Pancreas (tissue), 10 donors: ENCODE measurements at places on chromosomes 2 and 18. TPM values are rescaled to one million over a fixed set of nuclear protein-coding genes. Genes with fewer than 3 reads are reported as not detected.

GRCh38 chr18:53944721-53945120 is 279.7 kb downstream of the MBD2 start:
- H3K36me3 ChIP-seq: no peaks in the 10 kb centered on the region
- H3K27ac ChIP-seq: no peak overlapping the region
- no peak for DNase-seq
- H3K27me3 ChIP-seq: no peaks in the 10 kb centered on the region
- H3K4me1 ChIP-seq: no peaks in the 10 kb centered on the region

DNA sequence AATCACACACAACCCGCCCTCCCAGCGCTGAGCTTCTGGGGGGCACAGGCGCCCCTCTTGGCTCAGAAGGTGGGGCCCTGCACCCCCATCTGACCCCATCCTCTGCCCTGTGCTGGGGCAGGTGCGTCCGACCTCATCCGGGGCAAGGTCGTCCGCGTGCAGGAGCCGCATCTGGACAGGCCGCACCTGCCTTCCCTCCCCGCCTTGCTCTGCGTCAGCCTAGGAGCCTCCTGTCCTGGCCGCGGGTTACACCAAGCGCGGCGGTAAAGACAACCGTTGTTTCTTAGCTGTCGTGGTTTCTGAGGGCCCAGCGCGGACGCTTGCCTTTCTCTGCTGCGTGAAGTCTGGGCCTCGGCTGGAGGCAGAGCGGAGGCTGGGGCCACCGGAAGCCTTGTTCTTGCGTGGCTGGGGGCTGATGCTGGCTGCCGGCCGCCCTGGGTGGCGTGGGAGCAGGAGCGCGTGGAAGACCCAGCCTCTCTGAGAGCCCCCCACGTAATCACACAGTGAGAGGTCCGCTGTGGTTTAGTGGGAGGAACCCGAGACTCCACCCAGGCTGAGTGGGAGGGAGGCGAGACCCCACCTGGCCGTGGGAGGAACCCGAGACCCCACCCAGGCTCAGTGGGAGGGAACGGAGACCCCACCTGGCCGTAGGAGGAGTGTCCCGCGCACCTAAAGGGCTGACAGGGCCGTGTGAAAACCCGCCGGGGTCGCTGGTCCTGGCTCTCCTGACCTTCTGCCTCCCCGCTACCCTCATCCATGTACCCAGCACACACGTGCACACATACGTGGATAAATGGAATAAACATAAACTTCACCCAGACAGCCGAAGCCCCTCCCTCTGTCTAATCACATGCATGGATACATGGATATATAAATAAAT is 51.8 kb downstream of the KCNG2 start:
- H3K27me3 ChIP-seq: no peaks in the 10 kb centered on the region
- no peak overlapping the region for H3K4me3 ChIP-seq
- DNase-seq: no peak
- no peak overlapping the region for H3K27ac ChIP-seq
- no peaks in the 10 kb centered on the region for H3K36me3 ChIP-seq
- no peaks in the 10 kb centered on the region for H3K4me1 ChIP-seq

DNA sequence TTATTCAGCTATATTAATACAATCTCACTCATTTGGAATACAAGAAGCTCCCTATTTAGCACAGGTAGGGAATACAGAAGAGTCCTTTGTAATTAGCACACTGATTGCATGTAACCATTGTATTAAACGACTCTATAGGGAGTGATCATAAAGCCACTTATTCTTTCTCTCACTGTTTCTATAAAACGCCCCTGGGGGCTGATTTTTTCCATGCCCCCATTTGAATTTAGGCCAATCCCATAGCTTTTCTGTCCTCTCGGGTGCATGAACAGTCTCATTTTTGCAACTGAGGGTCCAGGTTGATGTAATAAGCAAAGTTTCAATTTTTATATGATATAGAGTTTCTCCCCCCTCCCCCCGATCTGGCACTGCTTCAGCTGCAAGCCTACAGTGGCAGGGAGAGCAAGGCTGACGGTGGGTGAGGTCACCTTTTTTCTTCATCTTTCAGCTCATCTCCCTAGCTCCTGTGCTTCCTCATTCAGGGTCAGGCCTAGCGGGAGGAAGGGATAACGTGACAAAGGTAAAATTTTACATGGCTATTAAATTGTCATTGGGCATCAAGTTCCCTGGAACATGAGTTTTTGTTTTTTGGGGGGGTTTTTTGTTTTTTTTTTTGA is 45.7 kb downstream of the GAD1 start:
- H3K36me3 ChIP-seq: no peaks in the 10 kb centered on the region
- H3K4me3 ChIP-seq: no peak overlapping the region
- H3K4me1 ChIP-seq: no peaks in the 10 kb centered on the region

- H3K27me3 ChIP-seq: no peaks in the 10 kb centered on the region
- H3K4me3 ChIP-seq: no peak overlapping the region
- no peaks in the 10 kb centered on the region for H3K4me1 ChIP-seq
Observed at GRCh38 chr18:60157810-60158209, 214.8 kb downstream of the MC4R start.

- H3K4me1 ChIP-seq: no peaks in the 10 kb centered on the region
- H3K27ac ChIP-seq: no peak overlapping the region
- DNase-seq: no peak
- no peaks in the 10 kb centered on the region for H3K27me3 ChIP-seq
- no peaks in the 10 kb centered on the region for H3K36me3 ChIP-seq
- no peak overlapping the region for H3K4me3 ChIP-seq
Observed at GRCh38 chr18:79643054-79643984, 36.3 kb upstream of the CTDP1 start.

Gene DLX2
- total RNA-seq: not detected

Gene TMEM182
- 2.5 TPM for total RNA-seq

- no peak overlapping the region for H3K27ac ChIP-seq
- H3K36me3 ChIP-seq: no peaks in the 10 kb centered on the region
- H3K4me1 ChIP-seq: no peaks in the 10 kb centered on the region
- DNase-seq: no peak
Observed at GRCh38 chr2:73258913-73259215, 24.8 kb downstream of the CCT7 start.

Gene CTAGE1
- total RNA-seq: not detected

DNA sequence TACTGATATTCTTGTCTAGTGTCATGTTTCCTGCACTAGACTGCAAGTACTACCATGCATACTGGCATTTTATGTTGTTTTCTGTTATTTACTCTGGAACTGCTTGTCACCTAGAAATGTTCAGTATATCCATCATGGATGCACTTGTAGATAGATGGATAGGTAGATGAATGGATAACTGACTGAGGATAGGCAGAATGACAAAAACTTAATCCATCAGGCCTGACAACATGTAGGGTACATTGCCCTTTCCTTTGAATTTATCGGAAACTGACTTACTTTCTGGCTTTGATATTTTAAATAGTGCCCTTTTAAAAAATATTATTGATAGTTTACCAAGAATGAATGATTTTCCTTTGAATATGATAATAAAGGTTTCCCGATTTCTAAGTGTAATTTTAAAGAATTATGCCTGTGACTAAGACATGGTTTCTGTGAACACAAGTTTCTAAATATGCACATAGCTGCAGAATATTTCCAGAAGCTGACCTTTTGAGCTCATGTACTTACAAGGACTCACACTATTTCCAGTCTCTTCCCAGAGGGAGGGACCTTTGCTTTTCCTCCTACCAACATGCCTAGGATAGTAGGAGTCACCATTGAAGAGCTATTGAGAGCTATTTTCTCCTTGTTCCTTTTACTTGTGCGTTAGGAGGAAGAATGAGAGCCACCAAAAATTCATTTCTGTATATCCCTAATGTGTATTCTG is 81.3 kb downstream of the ANKRD12 start:
- H3K4me1 ChIP-seq: no peaks in the 10 kb centered on the region
- no peak overlapping the region for H3K4me3 ChIP-seq
- peaks cover 38% of the 10 kb centered on the region for H3K36me3 ChIP-seq
- H3K27ac ChIP-seq: no peak overlapping the region
